Peyer's patch (tissue), 4 donors: ENCODE measurements at places on chromosomes 4 and X.

DNA sequence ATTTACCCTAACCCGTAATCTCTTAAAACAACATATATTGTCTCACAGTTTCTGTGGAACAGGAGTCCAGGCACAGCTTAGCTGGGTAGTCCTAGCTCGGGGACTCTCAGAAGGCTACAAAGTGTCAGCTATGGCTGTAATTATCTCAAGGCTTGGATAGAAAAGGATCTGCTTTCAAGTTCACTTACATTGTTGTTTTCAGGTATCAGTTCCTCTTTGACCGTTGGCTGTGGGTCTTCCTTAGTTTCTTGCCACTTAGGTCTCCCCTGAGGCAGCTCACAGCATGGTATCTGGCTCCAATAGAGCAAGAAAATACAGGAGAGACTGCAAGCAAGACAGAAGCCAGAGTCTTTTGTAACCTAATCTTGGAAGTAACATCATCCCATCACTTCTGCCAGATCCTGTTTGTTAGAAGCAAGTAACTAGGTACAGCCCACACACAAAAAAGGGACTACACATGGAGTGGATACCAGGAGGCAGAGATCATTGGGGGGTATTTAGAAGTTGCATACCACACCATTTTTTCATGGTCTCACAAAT, 137.0 kb downstream of the MAGEB5 start:
- DNase-seq, result no peak

DNA sequence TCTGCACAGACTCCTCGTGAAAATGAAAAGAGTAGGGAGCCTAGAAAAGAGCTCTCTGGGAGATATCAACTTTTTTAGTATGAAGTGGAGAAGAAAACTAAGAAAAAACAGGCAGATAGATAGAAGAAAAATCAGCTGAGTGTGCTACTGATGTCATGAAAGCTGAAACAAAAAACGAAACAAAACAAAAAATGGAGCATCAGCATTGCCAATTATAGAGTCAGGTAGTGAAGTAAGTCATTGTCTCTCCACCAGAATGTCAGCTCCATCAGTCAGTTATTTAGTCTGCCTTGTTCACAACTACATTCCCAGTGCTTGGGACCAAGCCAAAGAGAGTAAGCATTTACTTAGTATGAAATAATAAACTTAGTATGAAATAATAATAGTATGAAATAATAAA, 595.1 kb downstream of the STPG2 start:
- no peak for DNase-seq

GRCh38 chr4:182093431-182093831, 149.8 kb upstream of the TENM3 start:
- DNase-seq, result no peak

DNA sequence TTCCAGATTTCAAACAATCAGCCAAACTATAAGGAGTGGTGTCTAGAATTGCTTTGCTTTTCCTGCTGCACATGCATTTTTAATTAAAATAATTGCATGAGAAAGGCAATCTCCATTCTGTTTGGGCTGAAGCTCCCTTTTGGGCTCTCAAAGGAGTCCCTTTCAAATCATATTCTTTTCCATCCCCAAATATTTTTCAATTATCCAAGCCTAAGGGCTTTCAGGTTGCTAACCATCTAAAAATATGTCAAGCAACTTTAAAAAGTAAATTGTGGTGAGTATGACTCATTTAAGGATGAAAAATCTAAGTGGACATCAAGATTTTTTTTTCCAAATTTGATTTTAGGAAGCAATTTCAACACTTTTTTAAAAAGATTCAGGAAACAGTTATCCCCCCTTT, 28.4 kb downstream of the PIR start:
- no peak for DNase-seq

- DNase-seq, result no peak
Observed at GRCh38 chrX:123878252-123878721, 18.4 kb downstream of the XIAP start.

- no peak for DNase-seq
Observed at GRCh38 chrX:150088766-150089518, 150.7 kb upstream of the EOLA2 start.

- no peak for DNase-seq
Observed at GRCh38 chr4:66604192-66604591, 933.9 kb upstream of the EPHA5 start.

DNA sequence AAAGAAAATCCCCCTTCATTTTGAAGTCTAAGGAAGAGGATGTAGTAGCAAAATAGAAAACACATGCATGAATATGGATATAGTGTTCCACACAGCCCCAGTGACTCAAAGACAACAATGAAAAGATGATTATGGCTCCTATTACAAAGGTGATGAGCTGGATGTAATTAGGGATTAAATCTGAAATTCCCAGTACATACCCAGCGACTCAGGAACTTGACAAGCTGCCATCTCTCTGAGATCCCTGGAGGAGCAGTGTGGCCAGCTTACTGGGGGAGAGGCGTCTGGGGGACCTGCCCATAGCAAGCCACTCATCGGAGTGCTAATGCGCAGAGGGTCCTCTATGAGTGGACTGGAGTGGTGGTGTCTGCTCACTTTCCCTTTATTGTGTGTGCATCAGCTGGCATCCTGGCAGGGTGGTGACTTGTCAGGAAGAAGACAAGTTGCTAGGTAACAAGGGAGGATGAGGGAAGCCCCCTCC, 42.7 kb upstream of the MGST2 start:
- no peak for DNase-seq

GRCh38 chr4:74331252-74331651, 23.0 kb downstream of the EPGN start:
- no peak for DNase-seq
